ENCODE measurements at places on chromosomes 13 and 19. TPM values are rescaled to one million over a fixed set of nuclear protein-coding genes. Genes with fewer than 3 reads are reported as not detected.

GRCh38 chr13:47896546-47896945 lies 104.5 kb downstream of the SUCLA2 start:
- DNase-seq: no peak

Gene SERTM1
- not detected for polyA plus RNA-seq

Gene DIAPH3
- not detected for polyA plus RNA-seq

DNA sequence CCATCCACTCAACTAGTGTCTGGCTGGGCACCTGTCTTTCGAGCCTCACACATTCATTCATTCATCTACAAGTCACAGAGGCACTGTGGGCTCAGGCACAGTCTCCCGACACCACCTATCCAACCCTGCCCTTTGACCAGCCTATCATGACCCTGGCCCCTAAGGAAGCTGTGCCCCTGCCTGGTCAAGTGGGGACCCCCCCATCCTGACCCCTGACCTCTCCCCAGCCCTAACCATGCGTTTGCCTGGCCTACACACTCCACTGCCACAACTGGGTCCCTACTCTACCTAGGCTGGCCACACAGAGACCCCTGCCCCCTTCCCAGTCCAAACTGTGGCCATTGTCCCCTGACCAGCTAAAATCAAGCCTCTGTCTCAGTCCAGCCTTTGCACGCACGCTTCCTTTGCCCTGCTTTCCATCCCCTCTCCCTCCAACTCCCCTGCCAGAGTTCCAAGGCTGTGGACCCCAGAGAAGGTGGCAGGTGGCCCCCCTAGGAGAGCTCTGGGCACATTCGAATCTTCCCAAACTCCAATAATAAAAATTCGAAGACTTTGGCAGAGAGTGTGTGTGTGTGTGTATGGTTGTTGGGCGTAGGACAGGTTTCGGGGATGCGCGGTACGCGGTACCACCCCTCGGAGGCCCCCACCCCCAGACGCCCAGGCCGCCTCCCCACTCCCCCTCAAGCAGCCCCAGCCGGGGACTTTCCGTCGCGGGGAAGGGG lies 404 bp upstream of the IL27RA start:
- peak; percentile 88 for DNase-seq

Gene CASP14
- 0.09 TPM for polyA plus RNA-seq

- no peak for DNase-seq
These were observed 311.9 kb upstream of the ARGLU1 start for GRCh38 chr13:106879806-106880205.

DNA sequence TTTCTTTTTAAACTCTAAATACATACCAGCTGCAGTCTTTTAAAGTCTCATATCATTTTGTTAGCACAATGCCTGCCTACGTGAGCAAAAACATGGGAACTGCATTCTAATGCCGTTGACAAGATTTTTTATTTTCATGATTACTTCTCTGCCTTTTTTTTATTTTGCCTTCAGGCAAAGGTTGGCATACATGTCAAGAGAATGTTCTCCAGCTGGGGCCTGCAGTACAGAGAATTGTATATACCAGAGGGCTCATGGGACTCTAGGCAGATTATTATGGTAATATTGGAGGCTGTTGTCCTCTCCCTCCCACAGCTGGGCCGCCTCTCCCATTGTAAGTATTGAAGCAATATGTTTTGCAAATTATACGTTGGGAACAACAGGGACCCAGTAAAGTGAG lies 53.9 kb upstream of the OBI1 start:
- DNase-seq: no peak

Gene ZNF320
- polyA plus RNA-seq: 2.8 TPM

- no peak for DNase-seq
These were observed 10.7 kb downstream of the IL17D start for GRCh38 chr13:20714161-20714560.

Gene CLEC17A
- polyA plus RNA-seq: not detected

DNA sequence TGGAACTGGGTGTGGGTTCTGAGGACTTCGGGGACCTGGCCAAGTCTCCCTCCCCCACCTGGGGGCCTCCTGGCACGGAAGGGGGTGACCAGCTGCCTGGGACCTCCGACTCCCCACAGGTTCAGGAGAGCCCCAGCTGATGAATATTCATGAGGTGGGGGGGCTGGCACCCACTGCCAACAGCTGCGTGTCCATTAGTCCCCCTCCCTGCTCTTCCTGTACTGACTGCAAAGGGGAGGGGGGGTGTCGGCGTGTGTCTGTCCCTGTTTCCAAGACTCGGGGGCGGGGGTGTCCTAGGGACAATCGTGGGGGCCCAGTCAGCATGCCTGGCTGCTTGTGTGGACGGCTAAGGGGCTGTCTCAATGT lies 10.6 kb upstream of the NFIX start:
- no peak for DNase-seq

- DNase-seq: no peak
These were observed 707.8 kb downstream of the UQCRFS1 start for GRCh38 chr19:28505134-28505533.

DNA sequence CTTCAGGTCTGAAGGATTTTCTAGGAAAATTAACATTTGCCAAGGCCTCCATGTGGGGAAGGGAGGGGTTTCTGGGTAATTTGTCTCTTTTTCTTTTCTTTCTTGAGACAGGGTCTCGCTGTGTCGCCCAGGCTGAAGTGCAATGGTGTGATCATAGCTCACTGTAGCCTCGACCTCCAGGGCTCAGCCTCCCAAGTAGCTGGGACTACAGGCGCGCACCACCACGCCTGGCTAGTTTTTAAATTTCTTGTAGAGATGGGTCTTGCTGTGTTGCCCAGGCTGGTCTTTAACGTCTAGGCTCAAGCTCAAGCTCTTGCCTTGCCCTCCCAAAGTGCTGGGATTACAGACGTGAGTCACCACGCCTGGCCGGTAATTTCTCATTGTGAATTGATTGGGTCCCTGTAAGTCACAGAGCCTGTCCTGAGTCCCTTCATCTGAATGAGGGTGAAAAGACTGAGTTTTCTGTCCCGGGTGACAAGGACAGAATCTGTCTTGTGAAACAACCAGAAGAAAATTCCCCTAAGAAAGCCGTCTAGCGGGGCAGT lies 10.0 kb upstream of the SPC24 start:
- DNase-seq: no peak

Gene PET100
- polyA plus RNA-seq: 279 TPM

Gene TNFRSF19
- polyA plus RNA-seq: not detected

- peak; percentile 19 for DNase-seq
These were observed 331.6 kb downstream of the DLEU7 start for GRCh38 chr13:50511877-50512341.

Gene TEX26
- polyA plus RNA-seq: not detected

DNA sequence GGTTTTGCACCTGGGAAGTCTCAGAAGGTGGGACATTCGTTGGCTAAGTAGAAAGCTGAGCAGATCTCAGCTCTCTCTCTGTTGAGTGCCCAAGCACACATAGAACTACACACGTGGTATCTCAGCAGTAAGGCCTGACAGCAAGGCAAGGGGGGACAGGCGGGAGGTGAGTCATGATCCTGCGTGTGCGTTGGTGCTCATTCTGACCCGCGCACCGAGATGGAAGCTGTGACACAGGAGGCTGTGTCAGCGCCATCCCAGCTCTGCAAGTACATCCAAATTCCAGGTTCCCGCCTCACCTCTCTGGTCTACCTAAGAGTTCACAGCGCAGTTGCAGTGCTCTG lies 135.7 kb downstream of the USP12 start:
- no peak for DNase-seq

Gene EFNB2
- not detected for polyA plus RNA-seq

DNA sequence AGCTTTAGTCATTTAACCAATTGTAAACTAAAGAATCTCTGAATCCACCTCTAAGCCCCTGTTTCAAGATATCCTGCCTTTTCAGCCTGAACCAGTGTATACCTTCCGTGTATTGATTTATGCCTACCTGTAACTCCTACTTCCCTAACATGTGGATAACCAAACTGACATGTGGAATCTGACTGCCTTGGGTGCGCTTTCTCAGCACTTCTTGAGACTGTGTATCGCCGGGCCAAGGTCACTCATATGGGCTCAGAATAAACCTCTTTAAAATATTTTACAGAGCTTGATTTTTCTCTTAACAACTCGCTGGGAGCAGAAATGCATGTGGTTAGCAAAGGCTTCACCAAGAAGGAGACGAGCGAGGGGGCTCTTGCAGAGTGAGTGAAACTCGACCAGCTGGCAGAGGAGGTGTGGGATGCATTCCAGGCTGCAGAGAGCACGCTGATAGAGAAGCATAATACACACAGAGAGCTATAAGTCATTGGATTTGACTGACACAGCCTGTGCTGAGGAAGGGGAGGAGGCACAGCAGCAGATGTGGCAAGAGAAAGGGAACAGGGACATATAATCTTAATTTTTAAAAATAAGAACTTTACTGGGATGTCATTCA lies 268.2 kb upstream of the MAB21L1 start:
- no peak for DNase-seq

GRCh38 chr13:73861136-73861535 lies 273.1 kb downstream of the KLF12 start:
- DNase-seq: peak; percentile 9

DNA sequence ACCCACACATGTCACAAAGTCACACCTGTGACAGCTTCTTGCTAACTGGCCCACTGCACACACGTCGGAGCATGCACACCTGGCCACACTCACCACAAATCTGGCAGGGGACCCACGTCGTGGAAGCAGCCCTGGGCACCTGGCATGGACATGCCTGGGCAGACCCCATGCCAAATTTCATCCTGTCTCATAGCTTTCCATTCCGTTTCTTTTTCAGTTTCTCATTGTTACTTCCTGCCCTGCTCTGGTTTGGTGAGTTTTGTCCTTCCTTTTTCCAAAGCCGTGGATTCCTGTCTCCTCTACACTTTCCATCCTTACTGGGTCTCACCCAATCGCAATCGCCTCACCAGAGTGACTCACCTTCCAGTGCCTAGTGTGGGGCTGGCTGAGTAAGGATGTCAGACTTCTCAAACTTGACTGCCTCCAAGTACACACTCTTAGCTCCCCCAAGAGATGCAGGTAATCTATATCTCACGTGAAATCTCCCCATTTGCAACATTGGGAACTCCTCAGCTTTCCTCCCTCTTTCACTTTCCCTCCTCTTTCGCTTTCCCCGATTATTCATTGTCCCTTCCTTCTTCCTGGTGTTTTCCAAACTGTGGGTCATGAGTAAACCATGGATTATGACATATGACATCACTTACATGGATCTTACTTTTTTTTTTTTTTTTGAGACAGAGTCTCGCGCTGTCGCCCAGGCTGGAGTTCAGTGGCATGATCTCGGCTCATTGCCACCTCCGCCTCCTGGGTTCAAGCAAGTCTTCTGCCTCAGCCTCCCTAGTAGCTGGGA lies 1.6 kb upstream of the BBC3 start:
- DNase-seq: no peak

DNA sequence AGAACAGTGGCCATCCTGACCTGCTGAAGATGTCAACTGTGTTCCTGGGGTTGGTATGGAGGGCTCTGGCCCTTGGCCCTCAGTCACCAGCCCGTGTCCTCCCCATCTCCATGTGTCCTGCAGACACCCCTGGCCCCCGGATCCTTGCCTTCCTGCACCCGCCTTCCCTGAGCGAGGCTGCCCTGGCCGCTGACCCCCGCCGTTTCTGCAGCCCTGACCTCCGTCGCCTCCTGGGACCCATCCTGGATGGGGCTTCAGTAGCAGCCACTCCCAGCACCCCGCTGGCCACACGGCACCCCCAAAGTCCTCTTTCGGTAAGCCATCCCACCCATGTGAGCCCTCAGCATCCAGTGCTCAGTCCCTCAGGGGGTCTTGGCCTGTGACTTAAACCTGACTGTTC lies 24.8 kb downstream of the HIF3A start:
- no peak for DNase-seq

DNA sequence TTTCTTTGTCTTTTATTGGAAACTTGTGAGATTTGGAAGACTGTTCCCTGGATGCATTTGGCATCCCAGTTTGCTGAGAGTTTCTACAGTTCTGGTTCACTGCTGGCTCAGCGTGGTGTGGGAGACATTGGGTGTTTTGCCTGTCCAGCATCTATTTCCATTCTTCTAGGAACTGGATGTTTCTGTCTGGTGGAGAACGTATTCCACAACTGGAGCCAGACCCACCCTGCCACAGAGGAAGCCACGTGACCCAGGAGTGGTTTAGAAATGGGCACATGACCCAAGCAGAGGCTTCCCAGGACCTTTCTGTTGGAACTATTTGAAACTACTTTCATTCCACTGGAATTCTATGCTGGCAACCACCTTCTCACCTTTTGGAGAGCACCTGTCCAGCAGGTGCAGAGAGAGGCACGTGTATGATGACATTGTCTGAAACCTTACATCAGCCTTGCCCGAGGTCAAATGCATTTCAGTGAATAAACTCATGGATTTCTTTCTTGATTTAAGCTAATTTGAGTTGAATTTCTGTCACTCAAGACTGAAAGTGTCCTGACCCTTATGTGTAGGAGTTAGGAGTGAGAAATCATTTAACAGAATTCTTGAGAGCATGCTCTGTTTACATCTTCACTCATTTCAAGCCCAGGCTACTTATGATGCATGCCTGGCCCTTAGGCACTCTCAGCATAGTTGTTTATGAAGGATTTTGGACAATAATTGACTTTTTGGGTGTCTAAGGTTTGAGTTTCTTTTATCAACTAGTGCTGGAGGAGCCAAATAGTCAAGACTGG lies 121.8 kb downstream of the AKAP11 start:
- DNase-seq: no peak

DNA sequence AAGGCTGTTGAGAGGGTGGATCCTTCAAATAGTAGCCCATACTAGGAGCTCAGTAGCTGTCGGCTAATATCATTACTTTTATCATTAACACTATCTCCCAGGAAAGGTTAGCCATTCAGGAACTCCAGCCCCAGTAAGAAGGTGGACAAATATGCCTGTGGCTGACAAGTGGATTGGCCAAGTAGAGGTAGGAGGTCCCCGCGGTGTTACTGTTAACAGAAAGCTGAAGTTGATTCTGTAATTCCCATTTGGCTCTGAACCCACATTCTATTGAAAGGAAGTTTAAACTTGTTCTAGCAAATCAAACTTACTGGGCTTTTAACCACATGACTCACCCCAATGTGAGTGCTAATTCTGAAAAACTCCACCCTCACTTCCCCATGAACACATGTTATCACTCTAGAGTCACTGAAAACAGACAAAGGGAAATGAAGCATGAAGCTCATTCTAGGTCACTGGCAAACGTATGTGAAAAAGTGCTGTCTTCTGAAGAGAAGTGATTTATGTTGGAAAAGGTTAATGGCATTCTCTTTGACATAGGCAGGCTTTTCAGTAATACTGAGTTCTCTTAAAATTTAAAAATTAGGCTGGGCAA lies 273.5 kb downstream of the FGF14 start:
- no peak for DNase-seq

DNA sequence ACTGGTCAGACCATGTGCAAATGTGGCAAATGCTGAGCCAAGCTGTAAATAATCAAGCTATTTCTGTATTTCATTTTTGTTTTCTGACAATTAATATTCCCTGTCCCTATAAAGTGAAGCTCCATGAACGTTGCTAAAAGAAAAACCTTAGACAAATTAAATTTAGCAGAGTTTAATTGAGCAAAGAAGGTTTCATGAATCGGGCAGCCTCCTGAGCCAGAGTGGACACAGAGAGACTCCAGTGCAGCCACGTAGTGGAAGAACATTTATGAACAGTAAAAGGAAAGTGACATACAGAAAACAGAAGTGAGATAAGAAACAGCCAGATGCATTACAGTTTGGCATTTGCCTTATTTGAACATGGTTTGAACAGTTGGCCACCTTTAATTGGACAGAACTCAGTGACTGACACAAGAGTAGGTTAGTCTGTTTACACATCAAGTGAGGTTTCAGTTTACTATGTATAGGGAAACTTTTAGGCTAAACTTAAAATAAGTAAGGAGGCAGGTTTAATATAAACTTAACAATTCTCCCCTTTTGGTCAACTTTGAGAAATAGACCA lies 69.7 kb downstream of the UFM1 start:
- DNase-seq: no peak
